ENCODE measurements at places on chromosomes 13 and 19.
A peak's percentile ranks its signal among the peaks of the same experiment; 100 is the strongest.

DNA sequence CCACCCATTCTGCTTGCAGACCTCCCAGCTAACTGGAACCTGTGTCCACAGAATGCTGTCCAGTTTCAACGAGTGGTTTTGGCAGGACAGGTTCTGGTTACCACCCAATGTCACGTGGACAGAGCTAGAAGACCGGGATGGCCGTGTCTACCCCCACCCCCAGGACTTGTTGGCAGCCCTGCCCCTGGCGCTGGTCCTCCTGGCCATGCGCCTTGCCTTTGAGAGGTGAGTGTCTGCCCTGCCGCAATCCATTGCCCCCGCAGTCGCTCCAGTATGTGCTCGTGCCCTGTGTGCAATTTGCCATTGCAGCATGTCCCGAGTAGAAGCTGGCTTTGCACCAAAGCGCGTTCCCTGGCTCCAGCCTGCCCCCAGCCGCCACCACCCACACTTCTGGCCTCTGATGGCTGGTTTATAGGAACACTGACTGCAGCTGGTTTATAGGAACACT is 41.9 kb downstream of the CERS4 start:
- DNase-seq, result no peak

GRCh38 chr19:12244370-12244769 is 50.3 kb downstream of the ZNF44 start:
- DNase-seq, result no peak

- DNase-seq, result no peak
These were observed 1.5 kb downstream of the SCAF1 start for GRCh38 chr19:49643466-49643865.

- no peak for DNase-seq
These were observed 598.6 kb downstream of the EFNB2 start for GRCh38 chr13:105936816-105937215.

DNA sequence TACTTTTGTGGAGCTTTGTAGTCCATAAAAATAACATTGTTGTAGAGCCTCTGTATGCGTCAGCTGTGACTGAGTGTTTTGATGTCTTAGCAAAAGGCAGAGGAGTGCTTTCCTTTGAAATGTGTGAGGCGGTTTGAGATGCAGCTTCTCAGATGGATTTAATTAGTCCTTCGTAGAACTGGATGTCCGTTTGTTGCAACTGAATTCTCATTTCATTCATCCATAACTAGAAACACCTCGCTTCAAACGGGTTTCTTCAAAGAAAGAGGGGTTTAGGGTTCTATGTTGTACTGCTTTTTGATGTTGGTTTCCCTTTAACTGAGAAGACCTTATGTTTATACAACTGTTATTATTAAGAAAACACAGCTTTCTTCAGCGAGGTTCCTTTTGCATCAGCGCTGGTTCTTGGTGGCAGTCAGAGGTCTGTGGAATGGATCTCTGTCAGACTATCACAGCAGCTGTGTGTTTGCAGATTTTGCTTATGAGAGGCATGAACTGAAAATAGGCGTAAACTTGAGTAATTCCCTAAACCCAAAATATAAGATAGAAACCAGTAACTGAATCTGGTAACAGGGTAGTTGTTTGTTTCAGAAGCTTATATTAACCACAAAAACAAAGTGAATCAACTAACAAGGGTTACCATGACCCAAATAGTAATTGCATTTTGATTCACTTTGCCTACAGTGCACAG is 194.4 kb downstream of the GGACT start:
- DNase-seq, result no peak

GRCh38 chr13:95536632-95537241 is 15.8 kb upstream of the CLDN10 start:
- no peak for DNase-seq

- DNase-seq, result no peak
These were observed at the start of gene CBARP for GRCh38 chr19:1237754-1238368. CBARP (minus strand) TSS chr19:1238005; CDS start chr19:1236100, 1,905 bp downstream.

DNA sequence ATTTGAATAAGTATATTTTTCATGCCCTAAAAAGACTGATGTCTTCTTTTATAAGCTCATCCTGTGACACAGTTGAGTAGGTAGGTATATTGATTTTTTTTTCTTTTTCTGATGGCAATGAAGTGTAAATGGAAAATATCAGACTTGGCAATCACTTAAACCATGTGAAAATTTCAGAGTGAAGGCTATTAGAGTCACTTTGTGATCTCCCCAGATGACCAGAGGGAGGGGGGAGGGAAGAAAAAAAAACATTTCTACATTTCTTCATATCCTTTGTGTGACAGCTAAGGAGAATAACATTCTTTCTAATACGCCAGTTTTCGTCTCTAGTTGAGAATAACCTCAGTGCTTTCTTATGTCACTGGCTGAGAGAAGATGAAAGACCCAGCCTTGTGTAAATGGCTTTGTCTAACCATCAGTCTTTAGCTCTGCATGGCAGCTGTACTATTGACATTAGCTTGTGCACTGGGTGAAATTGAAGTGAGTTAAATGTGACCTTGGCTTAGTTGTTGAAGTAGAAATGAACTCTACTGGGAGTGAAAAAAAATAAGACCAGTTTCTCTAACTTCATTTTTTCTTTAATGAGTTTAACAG is 332.1 kb upstream of the DACH1 start:
- no peak for DNase-seq

GRCh38 chr19:47650700-47651099 is 41.8 kb downstream of the BICRA start:
- DNase-seq, result no peak

GRCh38 chr19:29705706-29706105 is 9.4 kb downstream of the C19orf12 start:
- no peak for DNase-seq

DNA sequence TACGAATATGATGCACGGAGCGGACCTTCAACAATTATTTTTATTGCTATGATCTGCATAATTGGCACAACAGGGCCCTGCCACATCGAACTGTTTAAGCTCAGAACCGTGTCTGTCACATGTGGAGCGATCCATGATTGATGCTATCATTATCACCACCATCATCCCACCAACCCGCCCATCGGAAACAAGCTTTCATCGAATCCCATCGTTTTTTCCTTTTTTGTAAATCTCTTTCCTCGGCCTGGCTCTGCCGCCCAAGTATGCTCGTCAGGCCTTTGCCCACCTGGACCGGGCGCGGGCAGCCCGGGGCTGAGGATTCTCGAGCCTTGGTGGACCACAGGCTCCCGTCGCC is 533 bp upstream of the DCAF15 start:
- no peak for DNase-seq

GRCh38 chr19:3673506-3674439 is 26.5 kb downstream of the PIP5K1C start:
- DNase-seq, result no peak

DNA sequence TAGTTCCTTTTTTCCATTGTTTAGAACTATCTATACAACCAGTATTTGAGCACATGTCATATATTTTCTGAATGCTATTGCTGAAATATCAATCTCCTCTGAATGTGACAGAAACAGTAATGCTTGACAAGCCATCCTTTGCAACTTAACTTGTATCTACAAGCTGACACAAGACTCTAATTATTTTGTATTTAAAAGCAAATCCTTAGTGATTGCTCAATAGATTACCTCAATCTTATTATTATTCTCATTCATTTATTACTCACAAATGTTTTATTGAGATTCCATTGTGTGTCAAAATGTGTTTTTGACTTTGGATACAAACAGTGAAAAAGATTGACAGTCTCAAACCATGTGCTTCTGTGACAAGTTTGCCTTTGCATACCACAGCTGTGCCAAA is 787.8 kb upstream of the PRR20A start:
- DNase-seq, result no peak

DNA sequence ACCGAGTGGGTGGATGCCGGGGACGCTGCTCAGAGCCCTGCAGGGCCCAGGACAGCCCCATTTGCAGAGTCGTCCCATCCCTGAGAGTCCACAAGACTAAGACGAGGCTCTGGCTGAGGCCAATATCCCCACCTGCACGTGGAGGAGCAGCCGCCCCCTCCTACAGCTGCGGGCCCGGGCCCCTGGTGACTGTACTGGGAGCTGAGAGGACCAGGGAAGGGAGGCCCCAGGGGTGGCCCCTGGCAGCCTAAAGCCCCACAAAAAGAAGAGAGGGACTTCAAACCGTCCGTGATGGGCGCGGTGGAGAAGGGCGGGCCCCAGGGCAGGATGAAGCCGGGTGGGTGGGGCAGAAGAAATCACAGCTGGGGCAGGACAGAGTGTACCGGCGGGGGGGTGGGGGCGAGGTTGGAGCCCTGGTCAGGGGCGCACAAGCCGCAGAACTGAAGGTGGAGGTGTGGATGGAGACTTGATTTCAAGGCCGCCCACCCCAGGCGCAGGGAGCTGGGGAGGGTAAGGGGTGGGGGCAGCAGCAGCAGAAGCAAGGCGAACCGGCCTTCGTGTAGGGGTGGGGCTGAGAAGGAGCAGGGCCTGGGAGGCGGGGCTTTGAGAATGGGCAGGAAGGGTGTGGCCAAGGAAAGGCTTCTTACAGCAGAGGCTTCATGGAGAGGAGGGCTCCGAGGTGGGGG is 12.9 kb downstream of the CFD start:
- peak; percentile 67 for DNase-seq

GRCh38 chr13:72931311-72931710 is 127.5 kb upstream of the KLF5 start:
- DNase-seq, result no peak

- DNase-seq, result no peak
These were observed 6.7 kb downstream of the ZNF44 start for GRCh38 chr19:12287958-12288500.

DNA sequence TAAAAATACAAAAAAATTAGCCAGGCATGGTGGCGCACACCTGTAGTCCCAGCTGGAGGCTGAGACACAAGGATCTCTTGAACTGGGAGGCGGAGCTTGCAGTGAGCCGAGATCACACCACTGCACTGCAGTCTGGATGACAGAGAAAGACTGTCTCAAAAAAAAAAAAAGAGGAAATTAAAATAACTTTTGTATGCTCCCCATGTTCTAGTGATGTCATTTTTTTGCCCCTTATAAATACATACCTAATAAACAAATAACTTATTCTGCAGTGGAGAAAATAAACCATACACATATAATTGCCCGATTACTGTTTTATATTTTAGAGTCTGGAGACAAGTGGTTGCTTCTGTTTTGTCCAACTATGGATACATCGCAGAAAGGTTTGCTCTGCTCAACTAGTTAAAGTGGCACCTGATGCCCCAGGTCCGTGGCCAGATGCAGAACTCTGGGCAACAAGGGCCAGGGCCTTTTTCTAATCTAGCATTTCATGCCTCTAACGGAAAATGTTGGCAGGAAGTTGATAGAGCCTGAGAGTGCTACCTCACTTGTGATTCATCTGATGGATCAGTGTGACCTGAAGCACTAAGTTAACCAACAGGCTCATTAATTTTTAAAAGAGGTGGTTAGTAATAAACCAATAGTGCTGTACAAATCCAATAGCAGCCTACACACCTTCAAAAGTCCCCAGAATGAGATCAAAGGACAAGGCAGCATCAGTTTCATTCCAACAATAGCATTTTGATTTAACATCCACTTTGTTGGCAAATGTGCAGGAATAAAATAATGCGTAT is 18.8 kb downstream of the UBE2L5 start:
- no peak for DNase-seq

GRCh38 chr13:79382545-79383275 is 23.3 kb downstream of the RBM26 start:
- no peak for DNase-seq

- DNase-seq, result no peak
These were observed 525.8 kb downstream of the MYO16 start for GRCh38 chr13:109154966-109155761.

GRCh38 chr19:11581740-11582139 is 4.3 kb upstream of the ACP5 start:
- no peak for DNase-seq

GRCh38 chr13:80821466-80821865 is 480.5 kb upstream of the SPRY2 start:
- DNase-seq, result no peak

GRCh38 chr13:30923418-30923817 is 9.0 kb upstream of the TEX26 start:
- no peak for DNase-seq

- DNase-seq, result no peak
These were observed 514 bp upstream of the MCEMP1 start for GRCh38 chr19:7676376-7676775.

GRCh38 chr13:38519229-38519911 is 167.5 kb upstream of the FREM2 start:
- no peak for DNase-seq

DNA sequence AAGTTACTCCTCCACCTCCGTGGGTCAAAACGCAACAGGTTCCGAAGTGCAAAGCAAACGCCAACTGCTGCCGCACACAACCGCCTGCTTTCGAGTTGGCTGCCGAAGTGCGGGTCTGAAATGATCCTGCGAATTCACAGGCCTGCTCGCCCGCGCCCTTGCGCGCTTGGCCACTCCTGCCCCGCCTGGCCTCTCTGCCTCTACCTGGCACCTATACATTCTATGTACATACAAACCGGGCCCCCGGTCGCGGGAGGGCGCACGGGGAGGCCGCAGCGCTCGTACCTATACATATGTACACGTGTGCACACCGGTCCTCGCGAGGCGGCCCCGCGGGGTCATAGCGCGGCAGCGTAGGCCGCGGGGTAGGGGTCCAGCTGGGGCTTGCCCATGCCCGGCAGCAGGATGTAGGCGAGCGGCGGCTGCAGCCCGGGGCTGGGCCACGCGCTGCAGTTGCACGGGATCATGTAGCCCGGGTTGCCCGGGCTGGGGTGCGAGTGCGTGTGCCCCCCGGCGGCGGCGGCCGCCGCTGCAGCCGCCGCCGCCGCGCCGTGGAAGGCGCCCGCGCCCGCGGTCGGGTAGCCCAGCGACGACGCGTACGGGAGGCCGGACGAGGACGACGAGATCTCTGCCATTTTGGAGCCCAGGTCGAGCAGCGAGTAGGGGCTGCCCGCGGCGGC is 1.3 kb downstream of the SOX21 start:
- DNase-seq, result no peak

GRCh38 chr13:114269281-114269770 is 12.1 kb upstream of the UPF3A start:
- DNase-seq, result no peak

- DNase-seq, result no peak
These were observed 16.6 kb downstream of the ATP4B start for GRCh38 chr13:113641426-113641825.

DNA sequence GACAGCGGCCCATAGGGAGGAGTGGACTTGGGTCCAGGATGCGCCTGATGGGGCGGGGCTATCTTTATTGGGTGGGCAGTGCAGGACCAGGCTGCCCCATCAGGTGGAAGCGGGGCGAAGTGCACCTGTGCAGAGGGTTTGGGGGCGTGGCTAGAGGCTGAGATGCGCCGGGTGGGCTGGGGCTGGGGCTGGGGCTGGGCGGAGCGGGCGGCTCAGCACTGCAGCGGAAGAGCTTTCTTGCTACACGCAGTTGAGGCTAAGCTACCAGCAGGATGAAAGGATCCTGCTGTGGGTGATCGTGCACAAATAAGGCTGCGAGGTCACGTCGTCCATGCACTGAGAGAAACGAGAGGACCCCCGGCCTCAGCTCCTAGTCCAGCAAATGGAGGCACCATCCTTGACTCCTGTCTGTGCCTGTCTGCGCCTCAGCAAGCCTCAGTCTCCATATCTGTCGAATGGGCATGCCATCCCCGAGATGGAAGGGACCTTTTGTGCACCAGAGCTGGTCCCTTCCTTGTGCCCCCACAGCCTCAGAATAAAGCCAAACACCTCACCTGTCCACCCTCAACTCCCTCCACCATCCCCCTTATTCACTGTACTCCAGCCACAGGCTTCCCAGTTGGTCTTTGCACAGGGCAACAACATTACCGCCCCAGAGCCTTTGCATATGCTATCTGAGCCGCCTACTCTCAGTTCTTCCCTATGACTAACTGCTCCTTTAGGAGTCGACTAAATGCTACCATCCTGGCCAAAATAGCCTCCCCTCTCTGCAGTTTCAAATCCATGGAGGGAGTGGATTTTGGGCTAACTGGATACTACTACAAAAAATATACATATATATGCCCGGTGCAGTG is 21.0 kb upstream of the HOMER3 start:
- no peak for DNase-seq

GRCh38 chr19:19214892-19215291 is 3.1 kb downstream of the NCAN start:
- DNase-seq, result no peak

Data from activated CD8-positive, alpha-beta memory T cell treated with anti-CD3 and anti-CD28 coated beads for 1 hour (primary cell).